ENCODE measurements at places on chromosomes 4 and X.

DNA sequence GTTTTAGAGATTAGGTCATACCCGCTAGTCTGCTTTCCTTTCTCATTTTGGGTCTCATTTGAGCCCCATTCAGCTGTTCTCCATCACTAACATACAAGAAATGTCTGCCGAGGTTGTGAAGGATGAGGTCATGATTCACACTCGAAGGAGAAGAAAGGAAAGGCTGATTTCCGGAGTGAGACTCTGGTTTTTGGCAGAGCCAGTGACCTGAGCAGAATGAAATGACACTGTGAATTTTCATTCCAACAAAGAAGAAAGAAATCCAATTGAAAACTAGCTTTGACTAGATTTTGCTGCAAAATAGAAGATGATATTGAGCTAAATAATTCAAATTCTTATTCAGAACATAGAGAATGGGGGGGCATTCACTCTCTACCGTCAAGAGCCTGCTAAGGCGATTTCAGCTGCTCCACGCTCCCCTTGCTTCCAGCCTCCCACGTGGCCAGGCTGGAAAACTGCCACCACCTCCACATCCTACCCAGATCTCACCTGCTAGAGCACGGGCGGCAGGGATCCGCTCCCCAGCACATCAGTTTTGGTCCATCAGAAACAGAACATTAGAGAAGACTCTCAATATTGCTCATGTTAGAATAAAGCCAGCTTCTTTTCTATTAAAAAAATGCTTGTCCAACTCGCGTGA, 39.0 kb downstream of the F11 start:
- DNase-seq, result no peak

DNA sequence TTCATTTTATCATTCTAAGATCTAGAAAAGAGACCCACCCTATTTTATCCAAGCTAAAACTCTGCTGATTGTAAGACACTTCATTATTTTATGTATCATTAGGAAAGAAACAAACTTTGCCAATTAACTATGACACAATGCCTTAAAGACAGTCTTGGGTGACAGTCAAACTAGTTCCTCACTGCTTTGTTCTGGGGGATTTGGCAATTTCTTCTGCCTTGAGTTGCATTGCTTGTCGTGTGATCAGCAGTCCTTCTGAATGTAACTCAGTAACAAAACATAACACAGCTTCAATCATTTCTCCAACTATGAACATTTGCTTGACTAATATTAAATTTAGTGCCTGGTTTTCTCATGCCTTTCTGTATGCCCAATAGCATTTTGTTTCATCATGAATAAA, 577.9 kb upstream of the DIPK2B start:
- no peak for DNase-seq

GRCh38 chr4:70938086-70938485, 35.9 kb downstream of the MOB1B start:
- no peak for DNase-seq

- DNase-seq, result no peak
These were observed 121.0 kb upstream of the TEX13D start for GRCh38 chrX:124211312-124211942.

GRCh38 chr4:162700815-162701361, 465.8 kb downstream of the NAF1 start:
- DNase-seq, result no peak

GRCh38 chr4:156188596-156188995, 234.9 kb upstream of the CTSO start:
- DNase-seq, result no peak

DNA sequence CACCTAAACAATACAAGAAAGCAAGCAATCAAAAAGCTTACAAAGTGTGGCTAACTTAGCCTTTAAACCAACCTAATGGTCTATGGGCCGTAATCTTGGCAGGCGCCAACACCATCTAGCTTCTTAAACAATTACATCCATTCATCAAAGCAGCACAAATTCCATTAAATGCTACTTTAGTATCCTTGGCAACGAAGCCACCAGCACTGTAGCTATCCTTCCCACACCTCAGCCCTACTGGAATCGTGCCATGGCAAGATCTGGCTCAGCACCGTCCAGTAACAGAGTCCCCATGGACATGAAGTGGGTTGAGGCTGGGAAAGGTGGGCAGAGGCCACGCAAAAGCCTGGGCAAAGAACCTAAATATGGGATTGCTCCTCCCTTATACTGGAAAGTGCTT, 91.6 kb upstream of the MAP3K15 start:
- no peak for DNase-seq

GRCh38 chr4:70183168-70183939, 12.2 kb upstream of the ODAM start:
- no peak for DNase-seq

DNA sequence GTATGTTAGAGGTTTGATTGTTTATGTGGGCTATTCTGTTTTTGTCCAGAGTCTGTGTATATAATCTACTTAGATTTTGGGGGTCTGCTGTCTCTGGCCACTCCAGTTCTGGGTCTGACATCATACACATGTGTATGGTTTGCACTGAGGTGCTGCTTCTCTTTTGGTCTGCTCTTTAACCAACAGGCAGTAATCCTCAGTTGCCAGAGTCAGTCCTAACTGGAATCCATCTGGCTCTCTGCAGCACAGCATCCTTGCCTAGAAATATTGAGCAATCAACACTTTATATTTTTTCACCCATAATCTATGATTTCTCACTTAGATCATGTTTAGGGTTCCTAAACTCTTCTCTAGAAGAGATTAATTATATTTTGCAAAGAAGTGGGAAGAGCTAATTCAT, 98.3 kb upstream of the SFRP2 start:
- no peak for DNase-seq

DNA sequence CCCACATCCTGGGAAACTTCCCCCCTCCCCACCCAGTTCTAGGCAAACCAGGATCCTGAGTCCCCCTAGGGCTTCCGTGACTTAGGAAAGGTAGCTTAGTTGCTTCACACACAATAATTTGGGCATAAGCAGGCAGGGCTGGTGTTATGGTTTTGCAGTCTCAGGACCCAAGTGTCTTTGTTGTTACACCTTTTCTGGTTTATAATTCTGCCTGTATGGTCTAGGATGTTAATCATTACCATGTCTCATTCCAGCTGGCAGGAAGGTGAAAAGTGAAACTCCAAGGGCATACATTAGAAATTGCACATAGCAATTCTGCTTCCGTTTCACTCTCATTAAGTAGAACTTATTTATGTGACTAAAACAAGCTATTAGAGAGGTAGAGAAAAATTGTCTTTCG, 16.8 kb downstream of the UGT8 start:
- no peak for DNase-seq

GRCh38 chrX:13752646-13753045, 18.1 kb downstream of the OFD1 start:
- DNase-seq, result no peak

DNA sequence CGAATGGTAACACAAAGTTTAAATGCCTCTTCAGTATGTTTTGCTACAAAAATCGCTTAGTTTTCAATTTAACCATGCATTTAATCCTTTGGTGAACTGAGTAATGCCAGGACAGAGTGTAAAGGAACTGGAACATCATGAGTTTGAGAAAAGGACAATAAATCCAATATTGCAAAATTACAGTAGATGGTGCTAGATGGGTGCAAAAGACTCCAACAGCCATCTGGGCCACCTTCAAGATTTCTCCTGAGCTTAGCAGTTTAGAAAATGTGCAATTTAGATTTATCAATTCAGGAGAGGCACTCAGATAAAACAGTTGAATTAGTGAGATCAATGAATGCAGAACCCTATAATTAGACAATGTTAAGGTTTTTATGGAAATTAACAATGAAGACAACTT, 33.2 kb upstream of the MID1IP1 start:
- DNase-seq, result no peak

GRCh38 chr4:120843849-120844527, 78.5 kb downstream of the PRDM5 start:
- no peak for DNase-seq

DNA sequence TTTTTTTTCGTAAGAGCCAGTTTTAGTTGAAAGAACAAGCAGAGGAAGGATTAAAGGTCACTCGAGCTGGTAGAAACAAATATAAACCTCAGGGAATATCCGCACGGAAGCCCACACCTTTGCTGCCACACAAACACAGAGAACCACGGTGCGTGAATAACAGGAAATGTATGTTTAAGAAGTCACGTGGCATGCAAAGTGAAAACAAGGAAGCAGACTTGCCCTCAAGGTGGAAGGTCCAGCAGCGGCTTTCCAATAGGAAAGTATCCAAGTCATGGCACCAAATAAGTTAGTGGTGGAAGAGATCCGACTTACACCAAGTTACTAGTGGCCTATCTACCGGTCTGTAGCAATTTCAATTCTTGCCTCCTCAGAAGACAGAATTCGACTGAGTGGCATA, 215.5 kb downstream of the HHIP start:
- no peak for DNase-seq

- DNase-seq, result no peak
These were observed 38.0 kb downstream of the FAM241A start for GRCh38 chr4:112183252-112183651.

DNA sequence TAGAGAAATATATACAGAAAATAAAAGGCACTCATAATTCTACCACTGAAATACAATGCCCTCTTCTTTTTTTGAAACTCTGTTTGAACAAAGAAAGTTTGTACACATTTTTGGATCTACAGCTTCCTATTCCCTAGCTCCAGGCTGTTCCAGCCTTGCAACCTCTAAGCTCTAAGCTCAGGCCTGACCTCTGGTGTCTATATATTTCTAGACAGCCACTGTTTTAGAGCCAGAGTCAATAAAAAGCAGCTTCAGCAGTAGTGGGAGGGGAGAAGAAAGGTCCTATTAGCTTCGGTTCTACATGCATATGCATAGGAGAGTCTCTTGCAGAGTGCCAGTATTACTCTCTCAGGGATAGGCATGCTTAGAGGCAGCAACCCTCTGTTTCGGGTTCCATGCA, 39.7 kb downstream of the CLDN2 start:
- no peak for DNase-seq

GRCh38 chr4:47647029-47647428, 162.0 kb downstream of the ATP10D start:
- DNase-seq, result no peak

- DNase-seq, result no peak
These were observed 50.9 kb upstream of the C4orf54 start for GRCh38 chr4:99708551-99708950.

- peak; percentile 48 for DNase-seq
These were observed 623.8 kb upstream of the DIPK2B start for GRCh38 chrX:45824471-45824870.

GRCh38 chr4:143085224-143085623, 99.5 kb upstream of the USP38 start:
- no peak for DNase-seq

All from stimulated activated CD4-positive, alpha-beta T cell treated with anti-CD3 and anti-CD28 coated beads, Interleukin-12 subunit alpha, Interleukin-12 subunit beta, amount 100 ng/mL, for 4 hours (primary cell).